Activated T-cell treated with anti-CD3 and anti-CD28 coated beads, Interleukin-2, amount 50 U/mL, for 1 hour (primary cell): ENCODE measurements at places on chromosomes 4 and X.

DNA sequence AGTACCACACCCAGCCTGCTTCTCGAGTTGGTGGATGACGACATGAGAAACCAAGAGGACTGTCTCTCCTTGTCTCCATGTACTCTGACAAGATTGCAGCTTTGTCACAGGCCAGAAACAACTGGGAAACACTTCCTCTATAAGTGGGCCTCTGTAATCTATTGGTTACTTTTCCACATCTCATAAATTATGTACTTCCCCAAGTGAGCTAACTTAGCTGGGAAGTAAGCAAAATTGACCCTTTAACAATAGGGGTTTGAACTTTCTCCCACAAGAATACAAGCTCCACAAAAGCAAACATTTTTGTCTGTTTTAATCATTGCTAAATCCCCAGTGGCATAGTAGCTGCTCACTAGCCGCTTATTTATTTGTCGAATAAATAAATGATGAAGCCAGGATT lies 14.1 kb upstream of the USO1 start:
- no peak for DNase-seq

DNA sequence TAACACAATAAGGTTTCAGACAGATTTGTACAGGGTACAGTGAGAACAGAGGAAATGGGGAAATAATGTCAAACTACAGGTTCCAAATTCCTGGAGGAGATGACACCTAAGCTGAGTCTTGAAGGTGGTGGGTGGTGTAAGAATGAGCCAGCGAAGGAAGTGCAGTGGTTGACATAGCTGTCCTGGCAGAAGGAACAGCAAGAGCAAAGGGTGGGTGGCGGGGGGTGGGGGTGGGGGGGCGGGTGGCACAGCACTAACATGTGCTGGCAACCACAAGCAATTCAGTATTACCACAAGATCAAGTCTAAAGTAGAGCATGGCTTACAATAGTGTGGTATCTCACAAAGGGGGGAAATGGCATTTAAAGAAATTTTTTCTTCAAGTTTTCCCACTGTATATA lies 13.1 kb upstream of the G3BP2 start:
- DNase-seq = no peak

GRCh38 chr4:92497141-92497540 lies 193.4 kb downstream of the GRID2 start:
- DNase-seq = no peak

- DNase-seq = no peak
Measured at GRCh38 chr4:7397206-7398103, 37.3 kb downstream of the PSAPL1 start.

- DNase-seq = no peak
Measured at GRCh38 chr4:95728145-95728544, 111.7 kb upstream of the PDHA2 start.

- no peak for DNase-seq
Measured at GRCh38 chrX:47420962-47421361, 50.6 kb downstream of the ZNF157 start.
